SIG-M5 (cell line): ENCODE measurements at places on chromosomes 7 and 10.

GRCh38 chr10:11697718-11698527 lies 44.3 kb upstream of the ECHDC3 start:
- DNase-seq: no peak

DNA sequence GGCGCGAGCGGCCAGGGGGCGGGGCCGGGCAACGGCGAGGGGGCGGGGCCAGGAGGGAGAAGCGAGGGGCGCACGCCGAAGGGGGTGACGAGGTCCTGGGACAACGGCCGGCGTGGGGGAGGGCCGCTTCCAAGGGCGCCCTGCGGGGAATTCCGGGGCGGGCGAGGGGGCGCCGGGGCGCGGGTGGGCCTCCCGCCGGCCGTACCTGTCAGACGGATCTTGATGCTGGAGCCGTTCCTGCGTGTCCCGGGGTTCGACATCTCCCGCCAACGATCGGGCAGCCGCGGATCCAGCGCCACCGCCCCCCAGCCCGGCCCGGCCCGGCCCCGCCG lies 421 bp downstream of the SMURF1 start:
- no peak for DNase-seq

- DNase-seq: no peak
Observed at GRCh38 chr10:131175891-131176290, 135.6 kb downstream of the TCERG1L start.

GRCh38 chr10:71761541-71762113 lies 11.7 kb downstream of the VSIR start:
- DNase-seq: no peak

- no peak for DNase-seq
Observed at GRCh38 chr7:77426521-77427051, 10.4 kb upstream of the GSAP start.

DNA sequence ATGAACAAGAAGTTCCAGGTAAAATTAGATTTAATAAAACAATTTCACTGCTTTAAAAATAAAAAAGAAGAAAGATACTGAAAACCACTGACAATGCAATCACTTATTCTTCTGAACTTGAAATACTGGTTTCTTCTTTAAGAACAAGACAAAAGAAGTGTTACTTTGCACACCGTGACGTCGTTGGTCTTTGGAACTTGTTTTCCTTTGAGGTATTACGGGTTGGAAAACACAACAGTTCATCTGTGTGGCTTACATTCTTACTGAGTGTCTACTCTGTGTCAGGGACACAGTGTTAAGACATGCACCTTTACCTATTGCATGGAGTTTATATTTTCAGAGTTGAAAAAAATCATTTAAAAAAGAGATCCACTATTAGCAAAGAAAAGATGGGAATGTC lies 41.3 kb upstream of the UCN3 start:
- DNase-seq: no peak

DNA sequence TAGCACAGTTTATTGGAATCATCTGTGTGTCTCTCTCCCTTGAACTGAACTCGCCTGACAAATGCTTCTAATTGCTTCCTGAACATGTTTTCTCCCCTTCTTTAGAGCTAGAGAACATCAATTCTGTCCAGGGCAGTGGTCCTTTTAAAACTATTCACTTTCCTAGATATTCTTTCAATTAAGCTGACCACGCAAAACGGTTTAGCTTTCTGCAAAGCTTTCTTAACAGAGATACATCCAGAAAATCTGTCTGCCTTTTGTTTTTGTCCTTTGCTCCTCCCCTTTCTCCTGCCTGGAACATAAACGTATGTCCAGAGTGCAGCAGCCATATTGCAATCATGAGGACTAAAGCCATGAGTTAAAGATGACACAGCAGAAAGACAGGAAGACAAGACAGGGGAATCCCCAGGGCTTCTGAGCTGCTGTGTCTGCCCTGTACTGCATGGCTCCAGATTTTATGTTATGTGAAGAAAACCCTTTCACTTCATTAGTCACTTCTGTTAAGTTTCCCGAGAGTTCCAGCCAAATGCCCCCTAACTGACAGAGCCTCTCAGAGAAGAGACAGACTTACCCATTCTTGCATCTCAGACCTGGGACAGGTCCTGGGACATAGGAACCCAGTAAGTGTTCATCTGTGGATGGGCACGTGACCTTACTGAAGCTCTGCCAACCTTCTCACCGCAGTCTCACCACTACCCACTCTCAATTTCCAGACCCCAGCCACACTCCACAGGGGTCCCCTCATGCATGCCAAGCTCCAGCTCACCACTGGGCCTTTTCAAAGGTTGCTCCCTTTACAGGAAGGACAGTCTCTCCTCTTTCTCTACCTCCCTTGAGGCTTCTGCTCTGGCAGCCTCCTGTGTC lies 35.0 kb upstream of the CPXM2 start:
- no peak for DNase-seq

GRCh38 chr7:157490465-157490912 lies 153.7 kb downstream of the DNAJB6 start:
- peak; percentile 29 for DNase-seq

DNA sequence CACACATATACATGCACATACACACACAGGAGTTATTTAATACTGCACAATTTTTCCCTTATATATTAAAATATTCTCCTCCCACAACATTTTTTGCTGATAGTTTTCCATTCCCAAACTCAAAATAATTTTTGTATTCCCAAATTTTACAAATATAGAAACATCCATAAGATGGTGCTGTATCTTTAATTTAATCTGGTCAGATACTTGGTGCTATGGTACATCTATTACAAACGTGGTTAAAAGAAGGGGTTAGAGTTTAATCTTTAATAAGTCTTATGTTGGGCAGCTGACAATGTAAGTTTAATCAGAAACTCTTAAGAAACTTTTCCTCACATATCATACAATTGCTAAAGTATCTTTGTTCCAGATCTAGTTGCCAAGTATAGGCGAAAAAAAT lies 10.2 kb upstream of the CADPS2 start:
- no peak for DNase-seq

GRCh38 chr7:156640949-156641485 lies 443 bp downstream of the RNF32 start:
- no peak for DNase-seq

GRCh38 chr7:127525866-127526480 lies 59.4 kb downstream of the GCC1 start:
- no peak for DNase-seq

DNA sequence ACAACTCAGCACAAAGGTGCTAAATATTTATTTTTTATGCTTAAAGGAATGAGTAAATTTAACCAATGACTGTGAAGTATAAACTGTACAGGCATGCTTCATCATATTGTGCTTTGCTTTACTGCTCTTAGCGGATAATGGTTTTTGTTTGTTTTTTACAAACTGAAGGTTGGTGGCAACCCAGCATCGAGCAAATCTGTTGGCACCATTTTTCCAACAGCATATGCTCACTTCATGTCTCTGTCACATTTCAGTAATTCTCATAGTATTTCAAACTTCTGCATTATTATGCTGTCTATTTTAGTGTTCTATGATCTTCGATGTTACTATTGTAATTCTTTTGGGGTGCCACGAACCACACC lies 22.8 kb downstream of the BRAF start:
- no peak for DNase-seq

GRCh38 chr7:39761449-39761848 lies 138.1 kb downstream of the RALA start:
- no peak for DNase-seq

DNA sequence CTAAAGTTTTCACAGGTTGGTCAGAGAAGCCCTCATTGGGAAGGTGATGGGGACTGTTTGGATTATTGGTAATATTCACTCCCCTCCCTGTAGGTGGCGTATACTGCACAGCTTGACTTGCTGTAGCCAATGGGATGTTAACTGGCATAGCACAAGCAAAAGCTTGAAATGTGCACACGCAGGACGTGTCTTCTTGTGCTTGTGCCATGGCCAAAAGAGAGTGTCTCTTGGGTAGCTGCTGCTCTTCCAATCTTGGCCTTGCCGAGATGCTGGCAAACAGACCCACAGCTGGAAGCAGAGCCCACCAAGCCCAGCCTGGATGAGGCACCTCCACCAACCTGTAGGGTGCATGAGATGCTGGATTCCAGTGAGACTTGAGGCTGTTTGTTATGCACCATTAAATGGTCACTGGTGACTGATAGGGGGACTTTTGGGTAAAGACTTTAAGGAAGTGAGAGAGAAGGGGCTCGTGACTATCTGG lies 266.0 kb downstream of the GRID1 start:
- no peak for DNase-seq

GRCh38 chr10:98959379-98959778 lies 276.3 kb downstream of the HPSE2 start:
- no peak for DNase-seq

GRCh38 chr7:25260862-25261494 lies 32.7 kb upstream of the NPVF start:
- DNase-seq: peak; percentile 8

- no peak for DNase-seq
Observed at GRCh38 chr10:21638681-21639080, 104.6 kb downstream of the MLLT10 start.

GRCh38 chr7:122989041-122989440 lies 6.5 kb downstream of the TAS2R16 start:
- no peak for DNase-seq

DNA sequence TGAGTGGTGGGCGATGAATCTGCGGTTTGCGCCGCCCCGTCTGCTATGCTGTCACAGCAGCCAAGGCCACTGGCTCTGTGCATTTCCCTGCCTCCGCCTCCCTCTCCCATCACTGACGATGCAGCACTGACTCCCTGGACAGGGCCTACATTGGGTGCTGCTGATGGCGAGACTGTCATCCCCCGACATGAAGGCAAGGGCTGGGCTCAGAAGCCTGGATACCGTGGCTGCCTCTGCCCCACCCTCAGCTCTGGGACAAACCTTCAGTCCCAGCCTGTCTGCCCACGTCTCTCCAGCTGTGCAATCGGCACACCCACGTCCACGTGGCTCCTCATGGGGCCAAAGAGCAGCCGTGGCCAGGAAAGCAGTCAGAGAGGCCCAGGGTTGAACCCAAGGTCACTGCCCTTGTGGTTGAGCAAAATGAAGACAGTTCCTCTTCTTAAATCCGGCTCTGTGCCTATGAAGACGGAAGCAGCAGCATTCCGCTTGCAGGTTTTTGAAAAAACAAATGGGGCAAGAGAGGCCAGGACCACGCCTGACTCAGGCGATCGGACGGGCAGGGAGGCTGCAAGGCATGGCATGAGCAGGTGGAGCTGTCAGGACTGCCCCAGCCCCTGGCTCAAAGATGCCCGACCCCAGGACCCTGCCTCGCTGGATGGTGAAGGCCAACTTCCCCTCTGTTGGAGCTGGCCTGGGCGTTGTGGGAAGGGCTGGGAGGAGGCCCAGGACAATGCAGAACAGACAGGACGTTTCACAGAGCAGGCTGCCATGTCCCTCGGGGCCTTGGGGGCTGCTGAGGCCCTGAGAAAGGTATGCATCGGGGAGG lies 517.5 kb downstream of the DNAJB6 start:
- peak; percentile 14 for DNase-seq

GRCh38 chr7:41628901-41629300 lies 74.0 kb downstream of the INHBA start:
- no peak for DNase-seq

DNA sequence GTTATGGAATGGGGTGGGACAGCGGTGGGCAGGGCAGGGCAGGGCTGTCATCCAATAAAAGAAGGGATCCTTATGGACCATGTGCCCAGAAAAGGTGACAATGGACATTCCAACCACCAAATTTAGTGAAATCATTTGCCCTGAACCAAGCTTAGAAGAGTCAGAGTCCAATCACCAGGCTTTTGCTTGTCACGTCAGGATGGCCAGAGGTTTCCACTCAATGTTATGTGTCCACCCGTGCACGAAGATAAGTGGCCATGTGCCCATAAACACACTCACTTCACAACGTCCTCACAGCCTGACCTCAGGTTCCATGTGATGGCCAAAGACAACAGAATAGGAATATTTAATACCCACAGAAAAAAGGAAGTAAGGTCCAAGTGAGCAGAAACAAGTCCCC lies 36.6 kb upstream of the PLPP4 start:
- DNase-seq: no peak

DNA sequence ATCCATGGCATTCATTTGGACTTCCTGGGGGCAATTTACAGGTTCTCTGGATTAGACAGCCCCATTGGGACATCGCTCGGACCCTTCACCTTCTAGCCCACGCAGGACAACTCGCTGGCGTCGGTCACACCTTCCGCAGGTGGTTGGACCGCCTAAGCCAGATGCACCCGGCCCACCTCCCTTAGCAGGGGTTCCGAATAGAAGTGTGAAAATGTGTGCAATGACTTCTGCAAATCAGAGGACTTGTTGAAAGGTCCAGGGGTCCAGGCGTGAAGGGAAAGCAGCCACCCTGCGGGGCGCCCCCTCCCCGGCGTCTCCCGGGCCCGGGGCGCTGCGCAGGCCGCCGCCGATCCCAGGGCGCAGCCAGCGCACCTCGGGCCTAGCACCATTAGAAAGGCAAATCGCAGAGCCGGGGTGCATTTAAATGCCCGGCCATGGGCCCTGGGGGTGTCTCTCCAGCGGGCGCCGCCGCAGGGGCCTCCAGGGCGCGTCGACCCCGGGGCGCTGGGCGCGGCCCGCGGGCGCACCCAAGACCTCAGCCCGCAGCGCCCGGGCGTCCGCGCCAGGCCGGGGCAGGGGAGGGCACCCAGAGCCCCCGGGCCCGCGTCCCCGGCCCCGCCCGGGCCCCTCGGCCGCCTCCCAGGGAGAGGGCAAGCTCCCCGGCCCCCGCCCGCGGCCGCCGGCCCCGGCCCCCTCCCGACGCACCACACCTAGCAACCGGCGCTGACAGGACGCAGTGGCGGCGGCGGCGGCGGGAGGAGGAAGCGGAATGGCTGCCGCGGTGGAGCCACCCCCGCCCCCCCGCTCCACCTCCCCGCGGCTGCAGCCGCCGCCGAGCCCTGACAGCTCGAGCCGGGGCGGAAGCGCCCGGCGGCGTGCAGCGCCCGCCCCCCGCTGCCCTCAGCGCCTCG lies 1.2 kb downstream of the JAZF1 start:
- no peak for DNase-seq

DNA sequence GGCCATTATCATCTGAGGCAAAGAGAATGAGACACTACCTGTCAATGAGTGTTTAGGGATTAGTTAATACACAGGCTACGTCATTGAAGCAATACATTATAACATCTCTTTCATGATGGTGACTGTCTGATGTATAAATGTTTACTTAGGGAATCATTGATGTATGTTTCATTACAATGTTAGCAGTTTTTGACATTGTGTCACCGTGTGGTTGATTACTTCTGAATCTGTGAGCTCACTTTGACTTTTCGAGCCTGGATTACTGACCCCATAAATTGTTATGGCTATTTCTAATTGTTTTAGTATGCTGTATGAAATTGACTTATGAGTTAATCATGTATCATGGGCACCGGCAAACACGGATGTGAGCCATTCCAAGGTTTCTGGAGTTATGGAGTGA lies 494.0 kb downstream of the MAGI2 start:
- no peak for DNase-seq
